HFFc6 (cell line): ENCODE measurements at places on chromosomes 3 and 15. TPM values are rescaled to one million over a fixed set of nuclear protein-coding genes. Genes with fewer than 3 reads are reported as not detected.

DNA sequence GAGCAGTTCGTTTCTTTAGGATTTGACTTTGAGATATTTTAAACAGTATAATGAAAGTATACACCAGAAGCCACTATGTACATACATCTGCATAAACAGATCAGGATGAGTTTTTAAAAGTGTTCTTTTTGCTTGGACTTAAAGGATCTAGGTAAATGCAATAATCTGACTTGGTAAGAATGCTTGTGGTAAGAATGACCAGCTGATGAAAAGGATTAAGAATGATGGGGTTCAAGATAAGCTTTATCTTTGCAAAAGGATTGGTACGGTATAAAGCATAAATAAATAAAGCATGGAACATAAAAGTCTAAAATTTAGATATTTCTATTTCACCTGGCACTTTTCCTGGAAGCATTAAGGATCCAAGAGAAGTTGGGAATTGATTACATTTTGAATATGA lies 9.8 kb upstream of the MME start:
- peak overlapping the region; percentile 62 for H3K4me3 ChIP-seq
- H3K27ac ChIP-seq, result peak overlapping the region; percentile 96
- peaks cover 8% of the 10 kb centered on the region for H3K36me3 ChIP-seq

GRCh38 chr3:122938783-122939425 lies 88.7 kb downstream of the SEMA5B start:
- no peak for DNase-seq
- no peak overlapping the region for H3K27ac ChIP-seq
- H3K4me3 ChIP-seq, result no peak overlapping the region
- H3K36me3 ChIP-seq, result no peaks in the 10 kb centered on the region

GRCh38 chr15:33068007-33068481 lies 126.5 kb downstream of the FMN1 start:
- peaks cover 64% of the 10 kb centered on the region for H3K4me1 ChIP-seq
- H3K27me3 ChIP-seq, result peaks cover 1% of the 10 kb centered on the region; the same call in 1 of the 2 replicates
- peaks cover 12% of the 10 kb centered on the region for H3K36me3 ChIP-seq
- peak overlapping the region; percentile 98 for H3K27ac ChIP-seq
- peak overlapping the region; percentile 89 for H3K4me3 ChIP-seq

DNA sequence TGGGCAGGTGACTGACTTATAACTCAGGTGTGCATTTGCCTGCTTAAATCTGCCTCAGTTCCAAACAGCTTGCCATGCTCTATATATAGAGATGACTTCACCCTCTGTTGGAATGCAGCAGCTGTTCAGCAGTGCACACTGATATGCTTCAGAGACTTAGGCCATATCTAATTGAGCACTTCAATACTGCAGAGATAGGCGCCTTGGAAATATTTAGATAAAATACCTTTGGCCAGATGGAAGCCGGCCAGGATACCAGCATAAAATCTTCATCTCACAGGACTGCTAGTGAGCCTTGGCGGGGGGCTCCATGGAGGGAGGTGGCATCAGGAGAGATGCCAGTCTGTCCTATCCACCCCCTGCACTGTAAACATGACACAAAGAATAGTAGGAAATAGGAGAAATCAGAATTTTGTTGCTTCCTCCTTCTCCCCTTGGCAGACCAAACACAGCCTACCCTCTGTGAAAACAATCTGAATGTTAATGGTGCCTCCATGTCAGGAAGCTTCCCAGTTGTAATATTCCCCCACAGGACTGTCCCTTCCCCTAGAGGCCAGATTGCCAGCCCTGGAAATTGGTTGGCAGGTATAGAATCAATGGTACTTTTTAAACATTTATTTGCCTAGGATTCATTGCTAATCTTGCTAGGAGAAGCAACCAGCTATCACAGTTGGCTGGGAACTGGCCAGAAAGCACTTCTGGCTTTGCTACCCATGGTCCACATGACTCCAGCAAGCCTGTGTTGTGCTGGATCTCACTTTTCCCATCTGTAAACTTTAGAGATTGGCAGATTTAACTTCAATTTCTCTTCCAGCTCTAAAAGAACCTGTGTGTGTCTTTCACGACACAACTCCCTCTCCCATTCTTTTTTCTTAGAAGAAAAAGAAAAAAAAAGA lies 215.5 kb upstream of the KCNMB2 start:
- peaks cover 24% of the 10 kb centered on the region for H3K4me1 ChIP-seq
- H3K27me3 ChIP-seq, result no peaks in the 10 kb centered on the region
- no peak overlapping the region for H3K4me3 ChIP-seq
- H3K27ac ChIP-seq, result peak overlapping the region; percentile 3; the same call in 1 of the 2 replicates
- peak; percentile 49 for DNase-seq

- H3K4me1 ChIP-seq, result peaks cover 51% of the 10 kb centered on the region
- no peak overlapping the region; the same call in 1 of the 2 replicates for H3K27ac ChIP-seq
- DNase-seq, result no peak
Measured at GRCh38 chr15:34820110-34820509, 24.8 kb upstream of the ACTC1 start.

DNA sequence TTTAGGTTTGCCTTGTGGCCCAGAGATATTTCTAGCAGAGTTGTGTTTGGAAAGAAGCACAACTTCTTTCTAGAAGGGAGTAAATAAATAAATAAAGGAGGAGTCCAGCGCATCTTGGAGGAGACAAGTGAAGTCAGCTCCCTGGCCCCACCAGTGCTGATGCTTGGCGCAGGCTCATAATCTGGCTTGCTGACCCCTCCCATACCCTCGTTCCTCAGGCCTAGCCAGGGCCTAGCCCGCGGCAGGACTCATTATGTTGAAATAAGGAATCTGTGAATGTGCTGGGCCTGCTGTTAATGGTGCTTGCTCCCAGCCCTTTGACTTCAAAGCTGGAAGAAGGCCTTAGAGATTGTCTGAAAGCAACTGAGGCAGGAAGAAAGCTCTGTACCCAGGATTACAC lies 3.1 kb downstream of the ZNF710 start:
- H3K27me3 ChIP-seq, result peaks cover 3% of the 10 kb centered on the region
- H3K4me3 ChIP-seq, result peak overlapping the region; percentile 77
- H3K27ac ChIP-seq, result peak overlapping the region; percentile 86
- peaks cover 50% of the 10 kb centered on the region for H3K4me1 ChIP-seq
- DNase-seq, result peak; percentile 18
- peaks cover 6% of the 10 kb centered on the region for H3K36me3 ChIP-seq

- peak overlapping the region; percentile 64 for H3K27ac ChIP-seq
- H3K4me3 ChIP-seq, result peak overlapping the region; percentile 61
- H3K27me3 ChIP-seq, result peaks cover 1% of the 10 kb centered on the region
- no peaks in the 10 kb centered on the region for H3K36me3 ChIP-seq
- H3K4me1 ChIP-seq, result peaks cover 22% of the 10 kb centered on the region
Measured at GRCh38 chr3:134846911-134847317, 51.9 kb downstream of the EPHB1 start.

DNA sequence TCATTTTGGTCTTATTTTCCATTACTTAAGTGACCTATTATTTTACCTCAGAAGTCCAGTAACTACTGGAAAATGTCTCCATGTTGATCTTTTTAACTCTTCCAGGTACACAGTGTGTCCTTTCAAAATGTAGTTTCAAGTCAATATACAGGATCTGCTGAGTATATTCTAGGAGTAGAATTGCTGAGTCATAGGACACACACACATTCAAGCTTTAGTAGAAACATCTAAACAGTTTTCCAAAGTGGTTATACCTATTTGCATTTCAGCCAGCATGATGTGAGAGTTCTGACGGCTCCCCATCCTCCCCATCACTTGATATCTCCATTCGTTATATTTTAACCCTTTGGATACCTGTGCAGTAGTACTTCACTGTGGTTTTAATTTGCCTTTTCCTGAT lies 271.9 kb downstream of the MCTP2 start:
- no peaks in the 10 kb centered on the region for H3K4me1 ChIP-seq
- DNase-seq, result no peak
- no peak overlapping the region for H3K4me3 ChIP-seq
- H3K27ac ChIP-seq, result no peak overlapping the region

The ALDH1A2 gene
- total RNA-seq, result not detected in 3 replicates

DNA sequence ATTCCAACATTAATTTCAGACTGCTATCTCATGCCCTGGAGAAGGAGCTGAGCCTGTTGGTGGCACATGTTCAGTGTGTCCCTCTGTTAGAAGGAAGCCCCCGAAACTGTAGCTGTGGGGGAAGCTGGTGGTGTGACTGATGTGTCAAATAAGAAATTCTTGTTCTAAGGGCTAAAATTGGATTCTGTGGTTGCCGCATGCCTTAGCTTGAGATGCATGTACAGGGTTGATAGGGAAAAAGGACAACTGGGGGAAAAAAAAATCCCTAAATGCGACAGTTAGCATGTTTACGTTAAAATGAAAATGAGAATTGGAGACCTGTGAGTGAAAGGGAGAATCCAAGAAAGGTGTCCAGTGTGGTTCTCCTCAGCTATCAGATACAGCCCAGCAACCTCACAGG lies 58.6 kb downstream of the MED12L start:
- DNase-seq, result no peak
- no peaks in the 10 kb centered on the region for H3K4me1 ChIP-seq
- no peak overlapping the region for H3K4me3 ChIP-seq
- H3K27ac ChIP-seq, result no peak overlapping the region
- H3K36me3 ChIP-seq, result no peaks in the 10 kb centered on the region

DNA sequence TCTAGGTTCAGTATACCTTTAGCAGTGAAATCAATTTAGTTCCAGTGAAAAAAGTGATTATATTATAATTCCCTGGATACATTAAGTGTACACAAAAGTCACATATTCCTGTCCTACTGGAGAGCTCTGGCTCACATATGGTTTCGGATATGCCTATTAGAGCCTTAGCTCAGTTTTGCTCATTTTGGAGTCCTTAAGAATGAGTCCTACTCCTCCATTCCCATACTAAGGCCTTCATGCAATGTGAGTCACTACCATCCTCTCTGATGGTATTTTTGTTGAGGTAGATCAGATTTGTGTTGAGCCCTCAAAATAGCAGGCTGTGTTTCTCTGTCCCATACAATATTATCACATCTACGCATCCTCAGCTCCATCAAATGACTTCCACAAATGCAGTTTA lies 294.2 kb upstream of the COL8A1 start:
- no peak overlapping the region for H3K4me3 ChIP-seq
- H3K27ac ChIP-seq, result no peak overlapping the region
- no peaks in the 10 kb centered on the region for H3K27me3 ChIP-seq
- H3K4me1 ChIP-seq, result peaks cover 18% of the 10 kb centered on the region
- no peaks in the 10 kb centered on the region for H3K36me3 ChIP-seq

- H3K27me3 ChIP-seq, result peaks cover 36% of the 10 kb centered on the region
- no peak for DNase-seq
- no peak overlapping the region for H3K4me3 ChIP-seq
- peaks cover 16% of the 10 kb centered on the region for H3K36me3 ChIP-seq
- no peak overlapping the region for H3K27ac ChIP-seq
Measured at GRCh38 chr3:129068291-129068886, 7.8 kb downstream of the GP9 start.

DNA sequence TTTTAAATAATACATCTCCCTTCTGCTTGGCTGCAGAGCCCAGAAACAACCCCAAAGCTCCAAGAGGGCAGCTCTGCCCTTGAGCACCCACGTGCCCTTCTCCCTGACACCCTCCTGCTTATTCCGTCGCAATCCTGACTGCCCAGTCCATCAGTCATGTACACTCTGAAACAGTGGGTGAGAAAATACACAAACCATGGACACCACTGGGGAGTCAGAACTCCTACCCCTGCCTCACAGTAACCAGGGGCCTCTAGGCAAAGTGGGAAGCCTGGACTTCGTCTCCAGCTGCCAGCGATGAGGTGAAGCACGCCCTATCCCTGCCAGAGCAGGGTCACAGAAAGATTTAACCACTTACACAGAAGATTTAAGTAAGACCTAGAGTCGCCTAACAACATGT lies 40.1 kb downstream of the HERC2 start:
- H3K27me3 ChIP-seq, result no peaks in the 10 kb centered on the region
- H3K4me3 ChIP-seq, result no peak overlapping the region
- no peak overlapping the region for H3K27ac ChIP-seq
- H3K4me1 ChIP-seq, result no peaks in the 10 kb centered on the region
- H3K36me3 ChIP-seq, result peaks cover 24% of the 10 kb centered on the region

GRCh38 chr3:71513515-71513914 lies 70.0 kb downstream of the FOXP1 start:
- H3K27ac ChIP-seq, result no peak overlapping the region
- peaks cover 30% of the 10 kb centered on the region for H3K4me1 ChIP-seq
- no peaks in the 10 kb centered on the region; the same call in 1 of the 2 replicates for H3K27me3 ChIP-seq
- no peaks in the 10 kb centered on the region for H3K36me3 ChIP-seq

- H3K36me3 ChIP-seq, result no peaks in the 10 kb centered on the region
- no peak overlapping the region for H3K4me3 ChIP-seq
- peaks cover 41% of the 10 kb centered on the region for H3K4me1 ChIP-seq
- DNase-seq, result no peak
- no peak overlapping the region for H3K27ac ChIP-seq
Measured at GRCh38 chr3:65730449-65730848, 308.3 kb downstream of the MAGI1 start.

DNA sequence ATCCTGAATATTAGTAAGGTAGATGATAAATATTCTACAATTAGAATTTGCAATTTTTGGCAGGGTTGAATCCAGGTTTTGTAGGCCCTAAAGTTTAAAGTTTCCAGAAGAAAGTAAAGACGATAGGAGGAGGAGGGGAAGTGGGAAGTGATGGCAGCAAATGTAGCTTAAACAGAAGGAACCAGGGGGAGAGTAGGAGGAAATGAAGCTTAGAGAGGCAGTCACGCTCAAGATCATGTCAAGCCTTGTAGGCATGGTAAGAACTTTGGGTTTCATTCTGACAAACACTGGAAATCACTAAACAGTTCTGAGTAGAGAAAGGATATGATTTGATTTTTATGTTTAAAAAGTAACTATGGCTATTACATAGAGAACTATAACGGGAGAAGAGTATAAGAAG lies 63.9 kb downstream of the NR2E3 start:
- no peak for DNase-seq
- no peaks in the 10 kb centered on the region for H3K27me3 ChIP-seq
- no peak overlapping the region for H3K4me3 ChIP-seq
- H3K4me1 ChIP-seq, result no peaks in the 10 kb centered on the region
- no peak overlapping the region for H3K27ac ChIP-seq

- H3K27me3 ChIP-seq, result peaks cover 3% of the 10 kb centered on the region
- H3K4me1 ChIP-seq, result no peaks in the 10 kb centered on the region
- no peak overlapping the region for H3K4me3 ChIP-seq
- H3K27ac ChIP-seq, result no peak overlapping the region
Measured at GRCh38 chr3:37575284-37575683, 286.4 kb upstream of the CTDSPL start.

DNA sequence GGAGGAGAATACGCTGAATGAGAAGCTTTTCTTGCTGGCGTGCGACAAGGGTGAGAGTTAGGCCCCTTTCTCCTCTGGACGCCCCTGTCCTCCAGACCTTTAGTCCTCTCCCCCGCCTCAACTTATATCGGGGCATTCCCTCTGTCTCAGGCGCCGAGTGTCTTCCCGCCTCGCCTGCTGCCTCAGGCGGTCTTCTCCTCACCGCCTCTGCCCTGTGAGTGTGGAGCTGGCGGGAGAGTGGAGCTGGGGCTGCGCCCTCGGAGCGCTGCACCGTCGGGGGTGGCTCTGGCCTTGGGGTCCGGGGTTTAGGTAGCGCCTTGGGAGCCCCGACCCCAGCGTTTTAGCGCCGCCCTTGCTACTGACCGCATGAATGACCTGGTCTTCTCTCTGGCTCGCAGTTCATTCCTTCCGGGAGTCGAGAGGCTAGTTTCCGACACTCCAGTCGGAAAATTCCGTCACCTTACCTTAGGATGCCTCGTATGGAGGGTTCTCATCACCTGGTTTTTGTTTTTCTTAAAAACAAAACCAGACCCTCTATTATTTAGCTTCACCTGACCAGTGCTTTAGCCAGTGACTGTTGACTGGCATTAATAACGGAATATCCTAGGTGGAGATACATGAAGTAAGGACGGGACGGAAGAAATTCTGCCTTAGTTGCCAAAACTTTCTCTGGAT lies 985 bp downstream of the TRPC1 start:
- H3K4me1 ChIP-seq, result peaks cover 21% of the 10 kb centered on the region
- no peaks in the 10 kb centered on the region; the same call in 1 of the 2 replicates for H3K27me3 ChIP-seq
- peak overlapping the region; percentile 92 for H3K27ac ChIP-seq
- no peaks in the 10 kb centered on the region for H3K36me3 ChIP-seq
- DNase-seq, result peak; percentile 16

- H3K36me3 ChIP-seq, result no peaks in the 10 kb centered on the region
- no peaks in the 10 kb centered on the region for H3K4me1 ChIP-seq
- no peak overlapping the region for H3K27ac ChIP-seq
- no peak overlapping the region for H3K4me3 ChIP-seq
Measured at GRCh38 chr3:48412375-48413001, 17.4 kb downstream of the PLXNB1 start.

The ROPN1B gene
- not detected in 3 replicates for total RNA-seq

The ZNF660 gene
- 0.05 and 0.23 TPM in 2 replicates for total RNA-seq
